ENCODE measurements at places on chromosomes 2 and 18. TPM values are rescaled to one million over a fixed set of nuclear protein-coding genes. Genes with fewer than 3 reads are reported as not detected.

Gene RBM43
- 0.73 TPM for total RNA-seq

GRCh38 chr18:78816114-78816513 is 163.5 kb upstream of the SALL3 start:
- DNase-seq: no peak

- no peak for DNase-seq
These were observed 1748.4 kb upstream of the CELF4 start for GRCh38 chr18:39313992-39314391.

DNA sequence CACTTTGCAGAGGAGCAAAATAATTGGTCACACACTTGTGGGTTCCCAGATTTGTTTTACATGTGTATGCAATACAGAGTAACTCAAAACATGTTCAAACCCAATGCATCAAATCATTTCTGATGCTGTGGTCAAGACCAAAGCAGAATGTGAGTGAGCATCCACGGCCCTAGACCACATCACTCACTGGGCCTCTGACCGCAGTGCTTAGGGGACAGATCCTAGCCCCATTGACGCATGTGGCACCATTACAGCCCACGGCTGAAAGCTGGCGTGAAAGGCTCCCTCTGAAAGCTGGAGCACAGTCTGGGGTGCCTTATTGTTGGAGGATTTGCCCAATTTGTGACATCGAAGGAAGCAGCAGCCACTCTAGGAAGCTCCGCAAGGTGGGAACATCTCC is 498.8 kb upstream of the TCF4 start:
- no peak for DNase-seq

Gene CD8B2
- total RNA-seq: 0.11 TPM

GRCh38 chr2:23453836-23454460 is 69.0 kb downstream of the KLHL29 start:
- no peak for DNase-seq

DNA sequence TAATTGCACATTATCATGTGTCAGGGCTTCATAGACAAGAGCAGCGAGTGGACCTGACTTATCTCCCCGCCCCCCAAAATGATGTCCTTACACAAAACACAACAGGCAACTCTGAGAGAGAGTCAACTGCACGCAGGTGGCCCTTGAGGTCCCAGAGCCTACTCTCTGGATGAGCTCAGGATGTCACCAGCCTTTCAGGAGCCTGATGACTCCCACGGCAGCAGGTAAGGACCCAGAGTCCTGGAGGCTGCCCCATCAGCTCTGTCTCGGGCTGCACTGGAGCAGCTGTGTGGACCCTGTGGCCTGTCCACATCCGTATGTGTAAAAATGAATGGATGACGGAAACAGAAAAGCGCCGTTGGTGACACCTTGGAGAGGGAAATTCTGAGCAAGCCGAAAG is 130.9 kb downstream of the HDAC4 start:
- DNase-seq: no peak

Gene PRKAG3
- not detected for total RNA-seq

DNA sequence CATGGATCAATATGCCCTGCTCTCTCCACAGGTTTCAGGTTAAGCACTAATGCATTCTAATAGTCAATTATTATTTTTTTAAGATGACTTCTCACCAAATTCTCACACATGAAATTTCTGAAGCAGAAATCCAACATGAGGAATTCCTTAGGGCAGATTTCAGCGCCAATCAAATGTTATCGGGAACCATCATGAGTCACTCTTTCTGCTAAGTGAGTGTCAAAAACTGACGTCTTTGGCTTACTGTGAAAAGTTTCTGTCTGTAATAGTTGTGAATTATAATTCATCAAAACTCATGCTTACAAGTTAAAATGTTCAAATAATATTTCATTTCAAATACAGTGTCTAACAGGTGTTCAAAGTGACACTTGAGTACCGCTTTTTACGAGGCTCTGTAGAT is 1038.6 kb downstream of the SOCS6 start:
- DNase-seq: no peak

DNA sequence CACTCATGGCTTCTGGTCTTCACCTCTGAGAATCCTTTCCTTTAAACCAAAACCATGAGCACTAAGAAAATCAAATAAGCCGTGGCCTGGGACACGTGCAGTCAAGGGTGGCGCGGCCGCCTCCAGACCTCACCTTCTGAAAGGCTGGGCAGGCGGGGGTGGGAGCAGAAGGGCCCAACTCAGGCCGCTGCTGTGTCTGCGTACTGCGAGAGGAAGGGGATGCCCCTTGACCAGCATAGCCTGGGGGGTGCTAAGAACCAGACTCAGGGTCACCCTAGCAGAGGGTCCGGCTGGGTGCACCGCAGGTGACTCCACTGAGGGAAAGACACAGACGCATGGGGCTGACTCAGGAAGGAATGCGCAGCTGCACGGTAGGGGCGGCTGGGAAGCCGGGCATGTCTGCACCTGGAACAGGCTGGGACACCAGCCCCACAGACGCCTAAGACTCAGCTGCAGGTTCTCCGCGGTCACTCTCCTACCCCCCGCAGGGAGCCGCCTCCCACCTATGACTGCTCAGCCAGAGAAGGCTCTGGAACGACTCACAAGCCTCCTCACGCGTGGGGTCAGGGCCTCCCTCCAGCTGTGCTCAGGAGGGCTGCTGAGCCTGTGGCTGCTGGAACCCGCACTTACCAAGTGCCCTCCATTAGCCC is 432.4 kb upstream of the MYT1L start:
- DNase-seq: no peak

Gene KIF1A
- total RNA-seq: 4.5 TPM

Gene ALPI
- total RNA-seq: not detected

Gene PLCD4
- 0.05 TPM for total RNA-seq

Gene ABHD1
- not detected for total RNA-seq

Gene TEX44
- total RNA-seq: not detected
